Airway epithelial cell (primary cell): ENCODE measurements at places on chromosomes 2 and 18. TPM values are rescaled to one million over a fixed set of nuclear protein-coding genes. Genes with fewer than 3 reads are reported as not detected.

CD207 gene
- total RNA-seq = not detected in 2 replicates

CAVIN2 gene
- total RNA-seq = 4.9 and 7.9 TPM in 2 replicates

DTNA gene
- 2.8 and 5.1 TPM in 2 replicates for total RNA-seq

HRH4 gene
- total RNA-seq = 0.07 TPM in 1 of 2 replicates, not detected in the other

VWA3B gene
- not detected in 2 replicates for total RNA-seq

TFPI gene
- 3.1 and 4.4 TPM in 2 replicates for total RNA-seq

LIMS4 gene
- total RNA-seq = not detected in 2 replicates

IL1B gene
- total RNA-seq = 63.4 and 95.6 TPM in 2 replicates

ORMDL1 gene
- total RNA-seq = 22.0 and 30.5 TPM in 2 replicates

C2orf80 gene
- total RNA-seq = not detected in 2 replicates

MBD2 gene
- 40.5 and 56.6 TPM in 2 replicates for total RNA-seq

ADI1 gene
- 39.6 and 50.1 TPM in 2 replicates for total RNA-seq

DSC3 gene
- 129 and 148 TPM in 2 replicates for total RNA-seq

ACMSD gene
- total RNA-seq = 0.46 TPM in 1 of 2 replicates, not detected in the other

CNNM3 gene
- 4.7 TPM in 2 replicates for total RNA-seq

NT5DC4 gene
- not detected in 2 replicates for total RNA-seq

ABCG8 gene
- not detected in 2 replicates for total RNA-seq

TMEM198 gene
- 0.78 and 0.93 TPM in 2 replicates for total RNA-seq

RGPD6 gene
- total RNA-seq = 6.2 and 11.9 TPM in 2 replicates

SERPINB10 gene
- 0.23 and 0.28 TPM in 2 replicates for total RNA-seq

ASPRV1 gene
- 0.21 TPM in 1 of 2 replicates, not detected in the other for total RNA-seq

ZC3H6 gene
- 0.98 and 2.1 TPM in 2 replicates for total RNA-seq

RUFY4 gene
- not detected in 2 replicates for total RNA-seq

SPHKAP gene
- not detected in 2 replicates for total RNA-seq

KIF1A gene
- not detected in 2 replicates for total RNA-seq

UGT1A7 gene
- total RNA-seq = 0.37 and 0.49 TPM in 2 replicates
